ENCODE measurements at places on chromosomes 16 and 17.

DNA sequence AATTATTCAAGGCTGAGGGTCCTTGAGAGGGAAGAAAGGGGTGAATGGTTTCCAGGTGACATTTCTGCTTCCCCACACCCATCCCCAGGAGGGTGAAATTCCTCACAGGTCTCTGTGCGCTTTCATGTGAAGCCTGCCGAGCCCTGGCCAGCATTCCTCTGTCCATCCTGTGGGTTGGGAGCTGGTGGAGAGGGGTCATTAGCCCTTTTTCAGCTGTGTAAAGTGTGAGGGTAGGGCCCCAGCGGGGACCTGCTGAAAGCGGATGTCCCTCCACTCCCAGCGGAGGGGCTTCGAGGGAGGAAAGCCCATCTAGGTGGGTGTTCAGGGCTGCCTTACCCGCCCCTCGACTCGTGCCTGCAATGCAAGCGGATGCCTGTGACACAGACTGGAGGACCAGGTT lies 53.3 kb upstream of the DLX4 start:
- no peak for DNase-seq

GRCh38 chr17:2232244-2232638 lies 71.3 kb downstream of the SMG6 start:
- peak; percentile 46 for DNase-seq

- DNase-seq: no peak
These were observed 6.4 kb downstream of the IRF8 start for GRCh38 chr16:85905110-85906095.

- DNase-seq: peak; percentile 69
These were observed 679.7 kb upstream of the SOX9 start for GRCh38 chr17:71441098-71441497.

GRCh38 chr16:88903267-88903666 lies 36.8 kb upstream of the PABPN1L start:
- DNase-seq: no peak

All from AG08395 (cell line).